ENCODE measurements at places on chromosomes 7 and 10.

GRCh38 chr7:17407229-17407628 lies 108.8 kb downstream of the AHR start:
- no peak for DNase-seq

DNA sequence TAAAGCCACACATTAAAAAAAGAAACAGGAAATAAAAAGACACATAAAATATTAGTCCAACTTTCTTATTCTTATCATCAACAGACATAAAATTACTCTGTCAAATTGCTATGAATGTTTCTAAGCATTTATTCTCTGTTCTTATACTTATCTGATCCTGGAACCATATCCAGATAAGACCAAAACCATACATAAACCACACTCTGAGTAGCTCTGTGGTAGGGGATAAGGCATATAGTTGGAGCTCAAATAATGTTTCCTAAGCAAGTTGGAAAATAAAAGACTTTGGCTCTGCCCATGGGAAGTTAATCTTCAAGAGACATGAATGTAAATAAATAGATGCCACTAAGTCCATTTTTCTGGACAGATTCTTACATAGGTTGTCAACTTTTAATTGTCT lies 103.1 kb upstream of the PLXDC2 start:
- no peak for DNase-seq

- no peak for DNase-seq
Measured at GRCh38 chr7:125149151-125149550, 219.5 kb upstream of the POT1 start.

DNA sequence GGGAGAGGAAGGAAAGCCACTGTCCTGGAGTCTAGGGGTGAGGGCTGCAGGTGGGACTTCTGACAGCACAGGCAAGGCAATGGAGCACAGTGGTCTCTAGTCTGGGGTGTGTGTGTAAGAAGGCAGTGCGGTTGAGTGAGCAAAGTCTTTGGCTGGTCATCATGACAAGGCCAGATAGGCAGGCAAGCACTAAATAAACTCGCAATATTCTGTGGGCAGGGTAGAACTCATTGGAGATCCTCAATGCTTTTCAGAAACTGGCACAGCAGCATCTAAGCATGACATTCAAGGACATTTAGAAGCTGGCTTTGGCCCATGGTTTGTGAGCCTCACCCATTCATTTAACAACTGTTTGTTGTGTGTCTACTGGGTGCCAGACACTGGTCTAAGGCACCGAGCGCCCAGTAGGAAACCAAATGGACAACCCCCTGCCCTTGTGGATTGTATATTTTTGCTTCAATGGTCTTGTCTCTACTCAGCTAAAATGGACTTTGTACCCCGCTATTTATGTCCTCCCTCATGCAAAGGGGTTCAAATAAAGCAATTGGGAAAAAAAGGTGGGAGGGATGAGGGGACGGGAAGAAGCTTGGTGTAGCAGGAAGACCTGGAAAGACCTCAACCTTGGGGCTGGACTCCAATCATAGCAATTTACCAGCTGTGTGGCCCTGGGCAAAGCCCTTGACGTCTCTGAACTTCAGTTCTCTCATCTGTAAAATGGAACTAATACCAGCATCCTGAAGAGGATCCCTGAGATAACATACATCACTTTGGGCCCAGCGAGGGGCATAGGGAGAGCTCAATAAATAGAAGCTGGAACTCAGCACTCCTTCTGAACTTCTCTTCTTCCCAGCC lies 116.0 kb downstream of the NEURL1 start:
- no peak for DNase-seq

DNA sequence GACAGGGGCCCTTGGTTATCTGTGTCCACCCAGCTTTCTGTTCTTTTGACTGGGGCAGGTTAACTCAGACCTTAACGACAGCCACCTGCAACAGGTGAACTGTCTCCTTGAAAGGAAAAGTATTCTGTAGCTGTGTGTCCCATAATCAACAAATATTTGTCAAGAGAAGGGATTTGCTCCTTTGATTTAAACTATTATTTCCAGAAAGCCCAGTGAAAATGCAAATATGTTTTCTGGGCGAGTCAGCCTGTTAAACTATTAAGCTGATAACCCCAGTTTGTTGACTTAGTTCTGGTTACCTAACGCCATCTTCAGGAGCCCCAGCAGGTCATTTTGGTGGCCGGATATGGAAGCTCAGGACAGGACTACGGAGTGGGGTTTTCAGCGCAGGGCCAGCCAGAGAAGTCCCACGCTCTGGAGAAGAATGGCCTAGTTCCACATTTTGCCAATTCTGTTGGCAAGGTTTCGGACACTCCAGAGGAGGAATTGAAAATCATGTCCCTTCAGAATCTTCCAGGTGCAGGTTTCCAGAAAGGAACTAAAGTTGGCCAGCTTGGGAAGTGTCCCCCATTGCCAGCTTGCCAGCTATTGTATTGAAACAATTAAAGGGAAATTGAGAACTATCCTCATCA lies 54.5 kb downstream of the ADRA2A start:
- DNase-seq = no peak

GRCh38 chr10:27241010-27241651 lies 534 bp upstream of the ACBD5 start:
- no peak for DNase-seq

DNA sequence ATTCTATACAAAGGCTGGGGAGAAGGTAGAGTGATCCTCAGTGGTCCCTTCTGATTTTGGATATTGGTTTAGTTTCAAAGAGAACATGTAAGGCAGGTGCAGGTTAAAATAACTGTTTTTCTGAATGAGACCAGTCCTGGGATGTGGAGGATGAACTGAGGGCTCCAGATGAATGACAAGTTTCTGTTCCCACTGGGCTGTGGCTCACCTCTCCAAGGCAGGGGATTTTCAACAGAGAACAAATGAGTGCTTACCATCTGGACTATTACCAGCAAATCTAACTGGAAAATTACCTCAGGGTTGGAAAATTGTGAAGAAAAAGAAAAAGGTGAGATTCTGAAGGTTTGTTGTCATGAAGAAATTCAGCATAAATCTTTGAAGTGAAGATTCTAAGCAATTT lies 8.0 kb downstream of the LAMB4 start:
- DNase-seq = no peak

DNA sequence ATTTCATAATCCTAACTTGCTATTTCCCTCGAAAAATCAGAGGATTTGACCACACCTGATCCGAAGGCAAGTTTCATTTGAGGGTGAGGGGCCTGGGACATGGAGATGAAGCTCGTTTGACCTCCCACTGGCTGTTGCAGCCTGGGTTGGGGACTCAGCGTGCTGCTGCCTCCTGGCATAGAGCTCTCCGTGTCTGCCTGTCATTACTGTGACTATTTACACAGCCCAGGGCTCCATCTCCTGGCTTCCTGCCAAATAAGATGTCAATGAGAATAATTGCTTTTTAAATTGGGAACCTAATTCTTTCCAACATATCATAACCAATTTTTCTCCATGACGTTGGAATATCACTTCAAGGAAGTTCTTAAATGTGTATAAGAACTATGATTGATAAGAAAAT lies 139.3 kb upstream of the COBL start:
- DNase-seq = peak; percentile 59

DNA sequence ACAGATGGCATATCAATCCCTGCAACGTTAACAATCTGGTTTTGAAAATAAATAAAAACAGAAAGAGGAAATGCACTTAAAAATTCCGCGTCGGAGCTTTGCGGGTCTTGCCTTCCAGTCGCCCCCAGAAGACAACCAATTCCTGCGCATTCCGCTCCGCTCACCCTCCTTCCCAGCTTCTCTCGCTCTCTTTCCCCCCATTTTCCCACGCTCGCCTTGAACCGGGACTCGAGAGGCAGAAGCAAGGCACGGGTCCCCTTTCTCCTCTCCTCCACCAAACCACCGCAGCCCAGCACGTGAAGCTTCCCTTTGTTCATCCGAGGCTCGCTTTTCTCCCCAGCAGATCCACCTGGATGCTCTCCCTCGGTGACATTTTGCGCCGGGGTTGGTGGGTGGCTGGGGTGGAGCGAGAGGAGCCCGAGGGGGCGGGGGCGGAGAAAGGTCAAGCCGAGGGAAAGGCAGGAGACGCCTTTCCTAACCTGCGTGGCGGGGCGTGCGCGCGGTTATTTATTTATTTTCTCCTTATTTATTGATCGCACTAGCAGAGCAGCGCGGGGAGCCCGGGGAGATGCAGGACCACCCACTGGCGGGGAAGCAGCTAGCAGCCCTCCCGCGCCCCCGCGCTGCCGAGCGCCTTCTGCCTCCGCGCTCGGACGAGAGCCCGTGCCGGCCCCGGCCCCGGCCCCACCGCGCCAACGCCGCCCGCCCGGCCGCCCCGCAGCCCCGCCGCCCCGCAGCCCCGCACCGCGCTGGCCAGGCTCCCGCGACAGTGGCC lies at the start of gene KCND2:
TSS of gene KCND2 (plus strand) at position 475 of the 775 bp plus-strand sequence.
- DNase-seq = no peak

DNA sequence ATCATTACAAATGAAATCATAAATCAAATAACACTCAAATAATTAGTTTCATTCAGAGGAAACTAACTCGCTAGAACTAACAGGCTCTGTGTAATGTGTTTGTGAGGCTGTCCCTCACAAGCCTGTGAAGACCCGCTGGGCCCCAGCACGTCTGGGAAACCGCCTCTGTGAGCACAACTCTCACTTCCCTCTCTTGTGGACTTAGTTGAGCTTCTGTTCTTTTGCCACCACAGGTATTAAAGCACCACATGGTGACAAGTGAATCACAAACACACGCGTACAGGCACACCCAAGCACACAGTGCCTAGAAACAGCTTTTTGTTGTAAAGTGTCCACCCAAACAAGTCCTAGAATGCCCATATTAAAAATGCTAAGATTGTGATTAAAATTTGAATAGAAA lies 51.0 kb downstream of the ZNF777 start:
- DNase-seq = no peak

GRCh38 chr7:138258197-138258559 lies 181.9 kb downstream of the AKR1D1 start:
- no peak for DNase-seq
